Activated T-helper 1 cell treated with Interleukin-2 at 50 U/mL for 16 hours (primary cell): ENCODE measurements at places on chromosomes 7 and 10.

- no peak for DNase-seq
Measured at GRCh38 chr7:27199849-27200760, at the start of gene HOXA13. Gene HOXA13, minus strand, starts transcription at chr7:27200091. Its CDS starts 14 bp downstream, at chr7:27200077.

DNA sequence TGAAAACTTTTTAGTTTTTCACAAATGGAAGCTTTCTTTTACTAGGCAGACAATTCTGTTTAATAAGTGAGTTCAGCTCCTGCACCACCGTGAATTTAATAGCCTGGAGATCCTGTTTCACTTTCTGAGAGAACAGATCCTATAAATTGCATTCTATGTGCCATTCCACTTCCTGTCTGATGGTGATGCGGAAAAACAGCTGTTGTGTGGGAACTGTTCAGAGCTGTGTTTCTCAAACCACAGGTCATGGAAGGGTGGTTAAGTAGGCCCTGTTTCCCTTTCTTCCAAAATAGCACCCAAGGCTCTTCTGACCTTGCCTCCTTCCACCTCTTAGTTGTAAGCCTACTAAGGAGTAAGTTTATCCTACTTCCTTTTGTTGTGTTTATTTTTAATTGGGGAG, 97.2 kb upstream of the DKK1 start:
- DNase-seq = no peak

DNA sequence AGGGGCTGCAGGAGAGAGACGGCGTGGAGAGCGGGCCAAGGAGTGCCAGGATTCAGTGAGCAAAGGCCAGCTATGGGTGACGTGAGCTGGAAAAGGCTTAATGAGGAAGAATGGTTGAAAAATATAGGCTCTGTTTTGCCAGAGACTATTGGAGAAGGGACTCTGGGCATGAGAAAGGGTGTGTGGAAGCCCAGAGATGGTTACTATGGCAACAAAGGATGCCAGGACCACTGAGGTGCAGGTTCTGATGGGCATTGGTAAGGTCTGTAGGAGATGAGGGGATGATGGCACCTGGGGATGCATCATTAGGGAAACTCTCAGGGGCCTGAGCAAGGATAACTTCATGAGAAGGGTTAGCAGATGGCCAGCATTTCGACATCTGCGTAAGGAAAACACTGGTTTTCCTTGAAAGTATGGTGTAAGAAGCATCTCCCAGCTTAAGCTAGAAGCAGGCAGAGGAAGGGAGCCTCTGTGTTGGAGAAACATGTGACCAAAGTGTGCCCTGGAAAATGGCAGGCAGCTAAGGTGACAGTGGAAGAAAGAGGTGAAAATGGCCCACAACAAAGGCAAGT, 21.6 kb upstream of the FAM180A start:
- no peak for DNase-seq

DNA sequence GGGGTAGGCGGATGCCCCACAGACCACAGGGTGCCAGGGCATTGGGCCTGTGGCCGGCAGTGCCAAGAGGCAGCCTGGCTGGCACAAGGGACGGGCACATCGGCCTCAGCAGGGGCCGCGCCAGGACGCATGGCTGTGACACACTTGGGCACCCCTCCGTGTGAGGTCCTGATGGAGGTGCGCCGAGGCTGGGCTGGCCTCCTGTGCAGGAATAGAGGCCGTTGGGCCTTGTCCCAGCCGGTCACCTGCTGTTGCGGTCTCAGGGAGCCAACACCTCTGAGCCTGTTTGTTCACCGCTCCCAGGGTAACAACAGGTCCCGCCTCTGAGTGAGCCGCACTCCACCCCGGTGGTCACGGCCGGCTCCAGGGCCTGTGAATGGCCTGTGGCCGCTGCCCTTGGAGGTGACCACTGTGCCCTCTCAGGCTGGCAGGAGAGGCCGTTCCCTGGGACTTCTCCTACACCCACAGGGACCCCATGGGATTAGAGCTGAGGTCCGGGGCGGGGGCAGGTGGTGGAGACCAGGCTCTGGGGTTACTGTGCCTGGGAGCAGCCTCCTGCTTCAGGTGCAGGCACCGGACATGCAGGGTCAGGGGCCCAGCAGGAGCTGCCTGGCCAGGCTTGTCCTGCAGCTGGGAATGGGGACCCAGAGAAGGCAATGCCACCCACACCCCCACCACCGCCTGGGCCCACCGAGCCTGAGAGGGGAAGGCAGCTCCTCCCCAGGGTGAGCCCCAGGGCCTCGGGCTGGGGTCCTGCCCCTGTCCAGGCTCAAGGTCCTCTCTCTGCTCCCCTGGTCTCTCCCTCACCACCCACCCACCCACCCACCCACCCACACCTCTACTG, 12.0 kb downstream of the PWWP2B start:
- no peak for DNase-seq

GRCh38 chr7:140084972-140085371, 22.2 kb upstream of the PARP12 start:
- no peak for DNase-seq

DNA sequence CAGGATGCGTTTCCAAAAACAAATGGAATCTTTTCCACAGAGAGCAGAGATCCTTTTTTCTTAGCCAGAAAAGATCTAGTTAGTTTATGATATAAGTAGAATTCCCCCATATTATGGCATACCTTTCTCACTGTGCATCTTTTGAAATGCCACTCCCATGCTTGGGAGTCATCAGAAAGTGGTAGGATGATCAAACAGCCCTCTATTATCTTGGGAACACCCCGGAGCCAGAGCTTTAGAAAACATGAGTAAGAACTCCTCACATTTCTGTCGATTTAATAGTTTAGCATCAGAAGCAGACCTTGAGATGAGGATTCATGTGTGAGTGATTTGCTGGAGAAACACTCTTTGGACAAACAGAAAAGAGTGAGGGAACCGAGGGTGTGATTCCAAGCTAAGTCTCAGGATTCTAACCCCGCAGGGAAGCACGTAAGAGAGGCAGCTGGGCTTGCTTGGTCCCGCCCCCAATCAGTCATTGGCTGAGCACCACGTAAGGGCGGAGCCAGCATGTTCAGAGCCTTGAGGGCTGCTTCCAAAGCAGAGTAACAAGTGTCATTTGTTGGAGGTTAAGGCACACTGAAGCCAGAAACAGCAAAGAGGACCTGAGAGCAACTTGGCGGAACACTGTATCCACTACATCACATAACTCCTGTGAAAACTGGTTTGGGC, 43.7 kb upstream of the NXPH1 start:
- DNase-seq = no peak

DNA sequence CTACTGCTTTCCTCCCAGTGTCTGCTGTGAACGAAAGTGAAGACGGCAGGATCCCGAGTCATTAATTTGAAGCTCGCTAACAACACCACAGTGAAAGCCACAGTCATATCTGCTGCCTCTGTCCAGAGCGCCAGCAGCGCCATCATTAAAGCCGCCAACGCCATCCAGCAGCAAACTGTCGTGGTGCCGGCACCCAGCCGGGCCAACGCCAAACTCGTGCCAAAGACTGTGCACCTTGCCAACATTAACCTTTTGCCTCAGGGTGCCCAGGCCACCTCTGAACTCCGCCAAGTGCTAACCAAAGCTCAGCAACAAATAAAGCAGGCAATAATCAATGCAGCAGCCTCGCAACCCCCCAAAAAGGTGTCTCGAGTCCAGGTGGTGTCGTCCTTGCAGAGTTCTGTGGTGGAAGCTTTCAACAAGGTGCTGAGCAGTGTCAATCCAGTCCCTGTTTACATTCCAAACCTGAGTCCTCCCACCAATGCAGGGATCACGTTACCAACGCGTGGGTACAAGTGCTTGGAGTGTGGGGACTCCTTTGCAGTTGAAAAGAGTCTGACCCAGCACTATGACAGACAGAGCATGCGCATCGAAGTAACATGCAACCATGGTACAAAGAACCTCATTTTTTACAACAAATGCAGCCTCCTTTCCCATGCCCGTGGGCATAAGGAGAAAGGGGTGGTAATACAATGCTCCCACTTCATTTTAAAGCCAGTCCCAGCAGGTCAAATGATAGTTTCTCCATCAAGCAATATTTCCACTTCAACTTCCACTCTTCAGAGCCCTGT, 94.8 kb upstream of the KCNMA1 start:
- no peak for DNase-seq

GRCh38 chr10:79275431-79275851, 71.8 kb upstream of the PPIF start:
- DNase-seq = no peak

GRCh38 chr10:98373260-98374040, 41.5 kb downstream of the PYROXD2 start:
- no peak for DNase-seq

DNA sequence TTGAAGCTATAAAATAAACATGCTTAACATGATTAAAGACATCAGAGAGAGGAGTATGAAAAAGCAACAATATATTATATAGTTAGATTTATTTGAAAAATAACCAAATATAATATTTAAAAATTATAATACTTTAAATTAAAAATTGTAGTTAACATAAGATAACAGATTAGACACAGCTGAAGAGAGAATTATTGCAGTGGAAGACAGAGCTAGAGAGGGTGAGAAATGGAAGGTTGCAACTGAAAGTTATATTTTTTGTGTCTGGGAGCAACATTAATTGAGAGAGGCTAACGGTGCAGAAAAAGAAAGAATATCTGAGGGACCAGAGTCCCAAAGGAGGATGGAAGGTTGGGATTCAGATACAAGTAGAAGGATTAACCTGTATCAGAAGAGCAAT, 548.9 kb upstream of the FZD8 start:
- DNase-seq = no peak

DNA sequence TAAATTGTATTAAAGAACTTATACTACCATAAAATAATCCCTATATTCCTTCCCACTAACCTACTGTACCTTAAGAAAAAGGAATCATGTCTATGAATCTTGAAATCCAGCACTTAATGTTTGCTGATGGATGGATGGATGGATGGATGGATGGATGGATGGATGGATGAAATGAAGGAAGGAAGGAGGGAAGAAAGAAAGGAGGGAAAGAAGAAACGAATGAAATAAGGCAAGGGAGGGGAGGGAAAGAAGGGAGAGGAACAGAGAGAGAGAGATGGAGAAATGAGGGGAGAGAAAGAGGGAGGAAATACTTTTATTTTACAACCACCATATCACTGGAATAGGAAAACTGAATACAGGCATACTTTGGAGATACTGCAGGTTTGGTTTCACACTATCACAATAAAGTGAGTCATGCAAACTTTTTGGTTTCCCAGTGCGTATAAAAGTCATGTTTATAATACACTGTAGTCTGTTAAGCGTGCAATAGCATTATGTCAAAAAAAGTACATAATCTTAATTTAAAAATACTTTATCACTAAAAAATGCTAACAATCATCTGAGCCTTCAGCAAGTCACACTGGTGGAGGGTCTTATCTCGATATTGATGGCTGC, 219.8 kb downstream of the CHCHD3 start:
- no peak for DNase-seq

- no peak for DNase-seq
Measured at GRCh38 chr10:94016727-94017714, 23.3 kb downstream of the PLCE1 start.

- DNase-seq = no peak
Measured at GRCh38 chr10:100780324-100780723, 34.9 kb downstream of the PAX2 start.

GRCh38 chr7:111098011-111098925, 7.3 kb downstream of the LRRN3 start:
- DNase-seq = peak; percentile 10

- DNase-seq = no peak
Measured at GRCh38 chr7:9181356-9181755, 747.9 kb downstream of the NXPH1 start.

GRCh38 chr10:22245567-22245966, 27.8 kb upstream of the EBLN1 start:
- no peak for DNase-seq

GRCh38 chr7:19692111-19692828, 16.6 kb downstream of the POLR1F start:
- DNase-seq = no peak

DNA sequence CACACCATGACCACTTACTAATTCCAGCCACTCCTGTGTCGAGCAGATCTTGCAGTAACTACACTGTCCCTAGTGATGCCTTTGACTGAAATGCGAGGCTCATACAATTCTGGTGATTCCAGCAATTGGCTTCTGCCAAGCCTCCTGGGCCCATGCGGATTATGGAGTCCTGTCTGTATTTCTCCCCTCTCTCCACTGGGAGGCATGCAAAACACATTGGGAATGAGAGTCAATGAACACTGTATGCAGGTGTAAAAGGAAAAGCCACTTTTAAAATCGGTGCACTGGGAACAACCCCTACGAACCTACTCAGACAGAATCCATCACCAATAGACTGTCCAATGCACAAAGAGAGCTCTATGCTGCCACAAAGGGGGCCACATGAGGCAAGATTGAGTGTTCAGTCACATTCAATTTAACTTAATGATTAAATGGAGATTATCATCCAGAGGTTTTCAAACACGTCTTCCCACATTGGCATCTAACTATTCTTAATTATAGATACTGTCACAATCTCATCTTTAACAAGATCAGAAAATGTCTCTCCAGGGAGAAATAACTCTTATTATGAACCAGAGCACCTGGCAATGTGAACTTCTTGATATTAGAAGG, 550.6 kb downstream of the GLRX3 start:
- no peak for DNase-seq

DNA sequence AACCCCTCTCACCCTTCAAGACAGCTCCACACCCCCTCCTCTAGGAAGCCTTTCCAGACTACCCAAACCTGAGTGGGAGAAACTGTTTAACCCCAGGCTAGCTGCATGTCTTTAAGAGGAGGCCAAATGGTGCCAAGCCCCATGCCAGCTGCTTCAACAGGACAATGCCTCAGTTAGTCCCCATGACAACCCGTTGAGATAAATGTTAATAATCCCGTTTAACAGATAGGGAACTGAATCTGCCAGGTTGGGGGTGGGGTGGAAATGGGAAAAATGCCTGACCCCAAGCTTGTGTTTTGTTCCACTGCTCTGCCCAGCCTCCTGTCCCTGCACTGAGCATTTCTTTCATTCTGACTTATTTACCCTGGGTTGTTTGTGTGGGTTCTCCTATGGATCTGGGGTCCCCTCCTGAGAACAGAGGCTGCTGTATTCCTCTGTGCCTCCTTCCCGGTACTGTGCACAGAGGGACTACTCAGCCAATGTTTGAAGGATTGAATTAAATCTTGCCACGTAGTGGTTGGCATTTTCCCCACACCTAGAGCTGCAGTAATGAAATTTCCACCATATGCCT, 452.6 kb upstream of the ZMIZ1 start:
- no peak for DNase-seq

GRCh38 chr7:81484261-81484660, 285.6 kb downstream of the HGF start:
- no peak for DNase-seq

- DNase-seq = no peak
Measured at GRCh38 chr7:123847868-123848267, 2.9 kb downstream of the HYAL4 start.

GRCh38 chr7:71133856-71134255, 1.9 kb downstream of the GALNT17 start:
- no peak for DNase-seq
